ENCODE measurements at places on chromosomes 4 and X. TPM values are rescaled to one million over a fixed set of nuclear protein-coding genes. Genes with fewer than 3 reads are reported as not detected.

- H3K36me3 ChIP-seq: no peaks in the 10 kb centered on the region
- DNase-seq: no peak
- no peak overlapping the region for H3K4me3 ChIP-seq
- no peak overlapping the region for H3K27ac ChIP-seq
- peaks cover 5% of the 10 kb centered on the region for H3K4me1 ChIP-seq
Measured at GRCh38 chrX:23802431-23802830, 19.5 kb downstream of the SAT1 start.

DNA sequence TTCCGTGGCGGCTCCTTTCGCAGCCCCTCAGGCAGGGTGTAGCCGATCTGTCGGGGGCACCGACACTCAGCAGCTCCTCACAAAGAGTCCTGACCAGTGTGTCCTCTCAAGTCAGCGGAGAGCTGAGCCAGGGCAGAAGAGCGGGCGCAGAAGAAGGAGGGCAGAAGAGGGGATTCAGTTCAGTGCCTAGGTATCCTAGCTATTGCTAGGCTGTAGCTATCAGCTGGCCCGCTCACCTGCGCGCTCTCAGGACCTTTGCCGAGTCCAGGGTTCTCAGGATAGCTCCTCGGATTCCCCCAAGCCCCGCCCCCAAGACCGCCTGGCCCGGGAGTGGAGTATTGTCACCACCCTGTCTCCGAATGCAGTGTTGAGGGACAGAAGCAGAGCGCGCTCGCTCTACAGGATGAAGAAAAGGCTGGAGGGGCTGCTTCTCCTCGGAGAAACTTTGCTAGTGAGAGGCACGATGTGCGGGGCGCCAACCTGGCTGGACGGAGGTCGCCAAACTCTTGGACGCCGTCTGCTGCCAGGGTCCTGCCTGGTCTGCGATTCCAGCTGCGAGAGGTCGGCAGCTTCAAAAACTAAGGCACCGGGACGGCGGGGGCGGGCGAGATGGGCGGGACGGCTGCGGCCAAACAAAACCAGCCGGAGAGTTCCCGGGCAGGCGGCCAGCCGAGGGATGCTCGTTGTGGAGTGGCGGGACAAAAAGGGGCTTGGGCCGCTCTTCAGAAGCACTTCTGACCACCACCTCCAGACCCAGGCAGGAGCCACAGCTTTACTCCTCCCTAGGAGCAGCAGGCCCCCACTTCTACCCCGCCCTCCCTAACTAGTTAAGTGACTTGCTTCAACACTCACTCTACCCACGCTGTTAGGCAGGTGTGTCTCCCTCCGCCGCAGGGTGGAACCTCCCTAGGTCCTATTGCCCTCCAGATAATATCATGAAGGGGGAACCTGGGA lies at the start of gene XKRX:
Gene XKRX (minus strand): TSS at position 258 of the 954 bp plus-strand sequence. CDS start 613 bp downstream, outside the sequence.
- peaks cover 5% of the 10 kb centered on the region for H3K27me3 ChIP-seq
- H3K27ac ChIP-seq: no peak within 1 kb of the TSS
- H3K4me1 ChIP-seq: no peaks in the 10 kb centered on the region
- H3K4me3 ChIP-seq: peak within 1 kb of the TSS; percentile 57

DNA sequence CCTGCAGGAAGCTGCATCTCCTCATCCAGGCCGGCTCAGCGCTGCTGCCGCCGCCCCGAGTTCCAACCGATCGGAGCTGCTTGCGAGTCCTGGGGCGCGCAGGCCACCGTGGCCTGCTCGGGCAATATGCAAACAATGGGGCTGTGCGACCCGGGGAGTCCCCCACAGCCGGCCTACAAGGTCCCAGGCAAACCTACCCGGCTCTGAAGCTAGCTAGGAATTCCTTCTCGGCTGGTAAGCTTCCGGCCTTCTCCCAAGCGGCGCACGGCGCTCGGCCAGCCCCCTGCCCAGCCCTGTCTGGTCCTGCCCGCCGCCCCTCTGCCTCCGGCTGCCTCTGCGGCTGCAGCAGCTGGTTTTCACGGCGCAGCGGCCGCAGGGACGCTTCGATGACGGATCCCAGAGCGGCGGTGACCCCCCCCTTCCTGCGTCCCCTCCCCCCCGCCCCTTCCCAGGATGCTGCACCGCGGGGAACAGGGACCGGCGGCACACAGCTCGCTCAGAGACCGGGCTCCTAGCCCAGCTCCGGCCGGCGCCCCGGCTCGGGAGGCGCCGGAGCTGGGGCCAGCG lies 59.4 kb downstream of the TSC22D3 start:
- peak; percentile 21 for DNase-seq
- H3K27ac ChIP-seq: peak overlapping the region; percentile 72
- H3K36me3 ChIP-seq: peaks cover 3% of the 10 kb centered on the region
- H3K27me3 ChIP-seq: peaks cover 10% of the 10 kb centered on the region
- peak overlapping the region; percentile 43 for H3K4me3 ChIP-seq

The MAPK10 gene
- 6.5 TPM for total RNA-seq

DNA sequence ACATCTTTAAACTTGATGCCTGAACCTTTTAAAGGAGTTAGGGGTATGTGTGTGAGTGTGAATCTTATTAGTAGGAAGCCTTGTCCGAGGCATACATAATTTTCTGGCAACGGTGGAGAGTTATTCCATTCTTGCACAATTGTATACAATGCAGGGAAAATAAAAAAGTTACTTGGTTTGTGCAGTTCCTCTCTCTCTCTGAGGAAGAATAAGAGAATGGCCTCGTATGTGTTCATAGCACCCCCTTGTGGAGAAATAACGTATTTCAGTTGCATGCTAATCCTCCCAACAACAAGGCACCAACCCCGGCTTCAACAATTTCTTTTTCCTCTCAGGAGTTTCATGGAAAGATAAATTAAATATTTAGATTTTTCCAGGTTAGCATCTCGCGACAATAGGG lies 33.7 kb upstream of the FGF13 start:
- no peak overlapping the region for H3K27ac ChIP-seq
- no peaks in the 10 kb centered on the region for H3K4me1 ChIP-seq
- H3K36me3 ChIP-seq: no peaks in the 10 kb centered on the region
- DNase-seq: peak; percentile 60

DNA sequence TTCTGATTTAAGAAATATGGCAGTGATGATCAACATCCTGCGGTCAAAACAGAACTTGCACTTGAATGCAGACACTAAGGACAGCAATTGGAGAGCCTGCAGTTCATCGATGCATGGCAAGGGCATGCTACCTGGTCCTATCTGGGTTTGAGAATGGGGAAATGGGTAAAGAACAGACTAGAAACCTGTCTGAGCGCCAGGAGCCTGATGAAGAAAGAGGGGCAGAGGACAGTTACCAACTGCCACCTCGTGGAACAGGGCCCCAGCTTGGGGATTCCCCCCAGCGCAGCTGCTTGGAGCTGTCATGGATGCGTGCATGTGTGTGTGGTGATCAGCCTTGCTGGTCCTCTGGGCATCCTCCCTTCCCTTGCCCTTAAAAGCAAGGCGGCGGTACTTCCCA lies 30.2 kb upstream of the NKRF start:
- H3K4me3 ChIP-seq: no peak overlapping the region
- no peaks in the 10 kb centered on the region for H3K27me3 ChIP-seq
- no peaks in the 10 kb centered on the region for H3K4me1 ChIP-seq
- H3K36me3 ChIP-seq: peaks cover 8% of the 10 kb centered on the region
- no peak for DNase-seq
- no peak overlapping the region for H3K27ac ChIP-seq

- H3K27ac ChIP-seq: no peak overlapping the region
- H3K4me3 ChIP-seq: no peak overlapping the region
- H3K4me1 ChIP-seq: no peaks in the 10 kb centered on the region
- H3K27me3 ChIP-seq: peaks cover 11% of the 10 kb centered on the region
Measured at GRCh38 chr4:48944756-48945241, 38.2 kb upstream of the OCIAD2 start.

The DCAF12L1 gene
- total RNA-seq: not detected

The VEGFC gene
- total RNA-seq: 26.9 TPM

The HGFAC gene
- not detected for total RNA-seq

DNA sequence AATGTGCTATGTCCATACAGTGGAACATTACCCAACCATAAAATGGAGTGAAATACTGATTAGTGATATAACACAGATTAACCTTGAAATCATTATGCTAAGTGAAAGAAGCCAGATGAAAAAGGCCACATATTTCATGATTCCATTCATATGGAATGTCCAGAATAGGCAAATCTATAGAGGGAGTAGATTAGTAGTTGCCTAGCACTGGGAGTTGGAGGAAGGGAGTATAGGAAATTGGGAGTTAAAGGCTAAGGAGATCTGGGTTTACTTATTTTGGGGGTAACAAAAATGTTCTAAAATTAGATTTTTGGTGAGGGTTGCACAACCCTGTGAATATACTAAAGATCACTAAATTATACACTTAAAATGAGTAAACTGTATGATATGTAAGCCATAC lies 26.8 kb downstream of the ENOX2 start:
- H3K27me3 ChIP-seq: no peaks in the 10 kb centered on the region
- H3K27ac ChIP-seq: no peak overlapping the region
- no peaks in the 10 kb centered on the region for H3K36me3 ChIP-seq
- H3K4me1 ChIP-seq: no peaks in the 10 kb centered on the region

DNA sequence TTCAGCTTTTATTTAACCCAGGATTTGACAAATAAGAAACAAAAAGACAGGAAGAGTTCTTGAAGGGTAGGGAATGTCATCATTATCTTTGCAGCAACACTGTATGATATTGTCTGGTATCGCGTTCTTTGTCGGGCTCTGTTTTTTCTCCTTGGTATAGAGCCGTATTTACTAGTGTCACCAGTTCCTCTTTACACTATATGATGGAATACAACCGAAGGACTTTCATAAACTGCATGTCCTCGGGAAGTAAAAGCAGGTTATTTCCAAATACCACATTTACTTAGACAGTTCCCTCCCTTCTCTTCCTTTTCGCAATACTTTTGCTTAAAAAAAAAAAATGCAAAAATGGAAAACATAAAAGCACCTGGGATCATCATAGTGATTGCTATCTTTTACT lies 96.6 kb upstream of the IL13RA1 start:
- DNase-seq: no peak
- peaks cover 4% of the 10 kb centered on the region for H3K36me3 ChIP-seq
- H3K27ac ChIP-seq: no peak overlapping the region
- no peaks in the 10 kb centered on the region for H3K4me1 ChIP-seq
- H3K27me3 ChIP-seq: no peaks in the 10 kb centered on the region

DNA sequence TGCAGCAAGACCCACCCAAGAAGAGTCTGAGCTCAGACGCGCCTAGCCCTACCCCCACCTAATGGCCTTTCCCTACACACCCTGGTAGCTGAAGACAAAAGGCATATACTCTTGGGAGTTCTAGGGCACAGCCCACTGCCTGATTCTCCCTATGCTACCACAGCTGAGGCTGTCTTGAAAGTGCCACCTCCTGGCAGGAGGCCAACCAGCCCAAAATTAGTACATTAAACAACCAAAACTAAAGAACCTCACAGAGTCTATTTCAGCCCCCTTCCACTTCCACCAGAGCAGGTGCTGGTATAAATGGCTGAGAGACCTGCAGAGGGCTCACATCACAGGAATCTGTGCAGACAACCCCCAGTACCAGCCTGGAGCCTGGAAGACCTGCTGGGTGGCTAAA lies 119.1 kb downstream of the HMGN5 start:
- no peak overlapping the region for H3K27ac ChIP-seq
- H3K4me3 ChIP-seq: no peak overlapping the region
- H3K27me3 ChIP-seq: no peaks in the 10 kb centered on the region
- H3K36me3 ChIP-seq: no peaks in the 10 kb centered on the region
- no peak for DNase-seq

The ZNF518B gene
- total RNA-seq: 56.8 TPM

- no peaks in the 10 kb centered on the region for H3K4me1 ChIP-seq
- no peak overlapping the region for H3K4me3 ChIP-seq
- no peak overlapping the region for H3K27ac ChIP-seq
Measured at GRCh38 chrX:23118890-23119527, 119.2 kb downstream of the DDX53 start.

GRCh38 chr4:137640838-137641158 lies 108.5 kb upstream of the PCDH18 start:
- H3K4me1 ChIP-seq: peaks cover 2% of the 10 kb centered on the region
- no peak overlapping the region for H3K27ac ChIP-seq
- H3K27me3 ChIP-seq: no peaks in the 10 kb centered on the region
